ENCODE measurements at places on chromosomes 1 and 21.

DNA sequence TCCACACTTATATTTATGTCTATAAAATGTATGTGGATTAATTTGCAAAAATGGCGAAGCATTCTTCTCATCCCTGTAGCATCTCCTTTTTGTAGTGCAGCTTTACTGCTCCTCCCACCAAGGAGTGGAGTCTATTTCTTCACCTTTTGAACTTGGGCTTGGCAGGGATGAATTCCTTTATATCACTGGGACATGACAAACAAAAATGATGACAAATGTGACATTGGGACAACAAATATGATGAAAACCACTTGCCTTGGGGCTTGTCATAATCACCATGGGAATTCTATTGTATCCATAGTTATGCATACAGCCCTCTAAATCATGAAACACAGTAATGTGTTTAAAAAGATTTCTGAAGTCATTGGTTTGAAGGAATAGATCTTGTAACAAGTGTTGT lies 155.0 kb downstream of the TNFSF18 start:
- no peak for DNase-seq

- no peak for DNase-seq
Observed at GRCh38 chr1:36836916-36837315, 197.4 kb downstream of the GRIK3 start.

DNA sequence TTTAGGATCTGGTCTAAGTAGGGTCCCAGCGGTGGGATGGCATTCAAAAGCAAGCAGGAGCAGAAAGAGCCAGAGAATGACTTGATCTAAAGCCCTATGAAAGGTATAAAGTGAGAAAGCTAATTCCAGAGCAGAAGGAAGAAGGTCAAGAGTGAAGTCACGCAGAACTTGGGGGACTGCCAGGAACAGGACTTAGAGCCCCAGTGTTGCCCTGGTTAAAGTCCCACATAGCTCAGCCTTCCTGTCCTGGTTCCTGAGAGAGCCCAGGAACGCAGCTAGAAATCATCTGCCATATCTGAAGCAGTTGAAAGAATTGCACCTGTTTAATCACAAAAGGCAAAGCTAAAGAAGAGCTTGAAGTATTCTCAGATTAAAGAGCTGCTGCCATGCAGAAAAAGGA lies 160.6 kb upstream of the ATP1B1 start:
- DNase-seq: no peak

- no peak for DNase-seq
Observed at GRCh38 chr1:151478140-151478812, 19.0 kb upstream of the POGZ start.

DNA sequence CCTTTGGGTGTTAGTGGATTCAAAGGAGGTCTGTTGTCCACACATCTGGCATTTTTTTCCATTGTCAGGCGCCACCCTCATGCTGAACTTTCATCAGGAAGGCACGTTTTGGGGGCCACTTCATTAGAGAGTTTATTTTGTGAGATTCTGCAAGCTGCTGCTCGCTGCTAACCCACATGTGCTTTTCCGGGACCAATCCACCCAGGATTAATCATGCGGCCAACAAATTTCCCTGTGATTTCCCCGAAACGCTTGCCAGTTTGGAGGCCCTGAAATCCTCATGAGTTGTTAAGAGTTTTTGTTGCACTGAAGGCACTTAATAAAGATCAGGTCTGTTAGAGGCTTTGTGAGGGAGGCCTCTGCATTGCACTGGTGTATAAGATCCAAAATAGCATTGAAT lies 2.4 kb downstream of the PDPN start:
- DNase-seq: no peak

GRCh38 chr1:53693339-53693738 lies 45.6 kb downstream of the GLIS1 start:
- DNase-seq: no peak

GRCh38 chr21:31184459-31184858 lies 146.2 kb upstream of the KRTAP19-8 start:
- no peak for DNase-seq

- DNase-seq: no peak
Observed at GRCh38 chr1:7633506-7634245, 137.4 kb upstream of the VAMP3 start.

DNA sequence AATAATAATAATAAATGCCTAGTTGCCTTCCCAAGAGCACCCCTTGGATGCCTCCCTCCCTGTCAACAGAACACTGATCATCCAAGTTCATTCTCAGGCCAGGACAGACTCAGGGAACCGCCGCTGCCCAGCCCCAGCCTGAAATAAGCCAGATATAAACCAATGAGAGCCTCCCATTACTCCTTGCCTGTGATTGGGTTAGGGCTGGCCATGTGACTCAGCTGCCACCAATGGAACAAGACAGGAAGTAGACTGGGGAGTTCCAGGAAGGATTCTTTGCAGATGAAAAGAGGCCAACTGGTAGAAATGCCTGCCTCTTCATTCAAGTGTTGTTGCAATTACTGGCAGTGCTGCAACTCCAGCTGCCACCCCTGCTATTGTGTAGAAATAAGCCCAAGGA lies 146.4 kb upstream of the TIAM1 start:
- no peak for DNase-seq

DNA sequence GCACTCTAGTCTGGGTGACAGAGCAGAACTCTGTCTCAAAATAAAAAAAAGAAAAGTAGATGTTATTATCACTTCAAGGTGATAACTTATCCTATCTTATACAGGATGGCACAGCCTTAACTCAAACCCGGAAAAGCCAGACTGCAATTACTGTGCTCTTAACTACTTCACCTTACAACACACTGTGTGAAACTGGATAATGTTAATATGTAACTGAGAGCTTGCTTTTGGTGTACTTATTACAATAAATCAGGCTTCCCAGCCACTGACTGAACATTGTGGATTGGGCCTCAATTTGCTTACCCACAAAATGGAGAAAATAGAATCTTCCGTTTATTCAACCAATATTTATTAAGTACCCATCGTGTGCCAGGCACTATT lies 1.4 kb downstream of the ORC1 start:
- no peak for DNase-seq

- peak; percentile 62 for DNase-seq
Observed at GRCh38 chr1:10253755-10254154, 43.4 kb downstream of the KIF1B start.

- no peak for DNase-seq
Observed at GRCh38 chr1:30774550-30775432, 17.2 kb upstream of the LAPTM5 start.

DNA sequence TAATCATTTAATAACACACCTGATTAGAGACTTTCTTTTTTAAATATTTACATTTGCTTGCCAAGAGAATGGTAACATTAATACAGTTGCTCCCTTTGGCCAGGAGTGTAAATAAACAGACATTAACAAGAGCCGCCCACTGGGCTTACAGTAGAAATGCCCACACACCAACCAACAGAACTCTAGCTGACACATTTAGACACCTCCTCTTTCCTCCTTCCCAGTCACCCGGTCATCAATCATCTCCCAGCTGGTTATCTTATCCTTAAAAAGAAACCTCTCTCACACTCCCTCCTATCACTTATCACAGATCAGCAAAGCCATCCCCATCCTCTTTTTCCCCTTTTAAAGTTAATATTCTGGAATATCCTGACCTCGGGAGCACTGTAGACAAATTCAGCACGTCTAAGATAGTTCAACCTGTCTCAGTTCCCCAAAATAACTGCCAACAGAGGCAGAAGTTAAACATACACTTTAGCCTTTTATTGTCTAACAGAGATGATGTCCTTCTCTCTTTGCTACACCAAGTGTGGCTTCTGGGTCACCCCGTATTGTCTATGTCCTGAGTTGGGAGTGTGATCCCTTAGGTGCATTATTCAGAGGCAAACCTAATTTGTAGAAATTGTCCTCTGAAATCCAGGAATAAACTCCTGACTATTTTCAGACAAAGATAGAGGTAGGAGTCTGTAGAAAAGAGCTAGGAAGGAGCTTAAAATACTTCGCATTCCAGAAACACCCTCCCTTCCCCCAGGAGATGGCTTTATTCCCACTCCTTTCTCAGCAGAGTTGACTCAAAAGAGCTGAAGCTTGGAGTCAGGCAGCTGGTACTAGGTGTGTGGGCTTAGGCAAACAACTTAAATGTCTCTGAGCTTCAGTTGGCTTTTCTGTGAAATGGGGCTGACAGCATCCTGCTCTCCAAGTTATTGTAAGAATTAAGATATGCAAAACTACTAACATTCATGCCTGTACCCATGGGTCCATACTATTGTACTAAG lies 8.8 kb downstream of the MYCL start:
- DNase-seq: peak; percentile 68

GRCh38 chr1:77168358-77168757 lies 50.9 kb downstream of the PIGK start:
- no peak for DNase-seq

DNA sequence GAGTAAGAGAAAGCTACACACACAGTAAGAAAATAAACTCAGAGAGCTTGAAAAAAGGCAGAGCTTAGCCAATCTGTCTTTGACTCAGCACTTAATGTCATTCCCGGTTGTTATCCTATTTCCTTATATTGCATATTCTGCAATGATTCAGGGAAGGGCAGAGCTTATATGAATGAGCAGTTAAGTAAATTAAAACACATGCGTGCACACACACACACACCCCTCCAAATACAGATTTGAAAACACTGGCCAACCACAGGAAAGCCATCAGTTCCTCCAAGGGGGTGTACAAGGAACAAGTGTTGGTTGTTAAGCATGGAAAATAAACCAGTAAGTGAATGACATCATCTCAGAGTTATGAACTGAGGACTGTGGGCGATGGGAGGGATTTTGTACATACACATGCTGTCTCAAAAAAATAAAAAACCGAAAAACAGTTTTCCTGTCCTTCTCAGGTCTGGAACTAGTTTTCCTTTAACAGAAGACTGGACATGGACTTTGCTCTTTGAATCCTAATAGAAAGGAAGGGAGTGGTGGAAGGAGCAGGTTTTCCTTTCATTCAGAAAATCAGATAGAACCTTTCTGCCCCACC lies 1.0 kb downstream of the IQGAP3 start:
- peak; percentile 80 for DNase-seq

DNA sequence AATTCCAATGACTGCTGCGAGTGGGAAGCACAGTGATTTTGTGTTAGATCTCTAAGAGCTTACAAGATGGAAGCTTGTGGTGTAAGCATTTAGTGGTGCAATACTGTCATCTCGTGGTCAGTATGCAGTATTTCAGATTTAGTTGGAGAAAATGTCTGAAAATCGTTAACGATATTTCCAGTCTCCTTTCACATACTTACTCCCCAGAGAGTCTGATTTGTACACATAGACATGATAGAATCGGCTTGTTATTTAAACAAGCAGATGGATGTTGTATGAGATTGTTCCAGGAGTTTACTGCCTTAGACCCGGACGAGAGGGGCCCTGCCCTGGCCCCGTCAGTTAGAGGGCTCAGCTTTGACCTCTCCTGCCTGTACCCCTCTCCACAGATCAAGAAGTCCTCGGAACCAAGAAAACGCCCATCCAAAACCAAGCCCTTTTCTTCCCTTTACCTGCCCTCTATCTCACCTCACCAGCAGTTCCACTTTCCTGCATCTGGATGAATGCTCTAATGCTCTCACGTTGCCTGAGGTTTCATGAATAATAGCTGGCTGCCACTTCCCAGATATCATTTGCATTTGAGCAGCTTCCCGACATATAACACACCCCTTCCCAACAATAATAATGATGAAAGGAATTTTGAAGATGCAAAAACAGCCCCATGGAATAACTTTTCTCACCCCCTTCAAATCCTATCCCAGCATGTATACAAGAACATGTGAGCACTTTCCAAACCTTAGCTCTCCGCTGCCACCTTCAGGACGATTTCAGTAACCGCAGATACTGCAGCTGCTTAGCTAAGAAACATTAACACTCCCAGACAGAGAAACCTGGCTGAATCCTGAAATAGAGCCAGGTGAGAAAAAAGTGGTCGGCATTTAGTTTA lies 247.3 kb downstream of the LTN1 start:
- DNase-seq: peak; percentile 68

DNA sequence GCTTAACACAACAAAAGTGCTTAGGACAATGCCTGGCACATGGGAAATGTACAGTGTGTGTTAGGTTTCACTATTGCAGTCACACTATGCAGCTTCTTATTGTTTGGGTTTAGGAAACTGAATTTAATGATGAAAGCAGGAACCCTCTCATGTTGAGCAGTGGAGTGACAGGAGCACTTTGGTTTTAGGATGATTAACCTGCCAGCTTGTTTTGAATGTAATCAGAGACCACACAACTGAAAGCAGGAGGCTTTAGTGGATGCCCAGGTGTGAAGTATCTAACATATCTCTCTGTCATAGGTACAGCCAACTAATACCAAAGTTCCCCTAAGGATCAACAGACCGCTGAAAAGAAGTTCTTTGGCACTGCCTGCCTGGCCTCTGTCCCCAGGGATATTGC lies 406.9 kb upstream of the USP24 start:
- no peak for DNase-seq

GRCh38 chr1:207647671-207648333 lies 2.9 kb downstream of the CR1L start:
- no peak for DNase-seq

DNA sequence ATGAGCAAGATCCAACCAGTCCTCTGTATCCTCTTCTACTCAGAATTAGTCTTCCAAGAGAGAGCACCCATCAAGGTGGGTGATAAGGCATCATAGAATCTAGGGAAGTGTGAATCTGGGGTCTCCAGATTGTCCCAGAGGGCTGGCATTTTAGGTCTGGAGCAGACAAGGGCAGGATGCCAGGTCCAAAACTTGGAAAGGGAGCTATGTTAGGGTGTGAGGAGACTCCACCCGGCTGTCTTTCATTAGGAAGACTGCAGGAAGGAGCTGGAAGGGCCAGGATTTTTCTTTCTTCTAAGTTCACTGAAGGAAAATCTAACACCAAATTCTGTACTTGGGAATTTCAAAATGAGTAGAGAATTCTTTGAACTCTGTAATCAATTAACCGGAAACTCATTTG lies 86.1 kb upstream of the BMP8A start:
- DNase-seq: no peak

DNA sequence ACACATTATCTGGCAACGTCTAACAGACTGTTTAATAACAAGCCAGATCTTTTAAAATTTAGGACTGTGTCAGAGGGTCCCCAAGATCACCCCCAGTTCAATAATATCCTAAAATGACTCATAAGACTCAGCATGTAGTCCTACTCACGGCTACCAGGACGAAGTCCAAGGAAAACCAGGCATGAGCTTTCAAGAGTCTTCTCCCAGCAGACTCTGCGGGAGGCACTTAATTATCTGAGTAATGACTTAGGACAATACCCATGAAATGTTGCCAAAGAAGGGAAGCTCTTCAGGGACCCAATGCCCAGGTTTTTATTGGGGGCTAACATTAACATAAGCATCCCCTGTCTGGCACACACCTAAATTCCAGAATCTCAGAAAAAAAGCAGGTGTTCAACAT lies 7.0 kb downstream of the HFM1 start:
- no peak for DNase-seq

- DNase-seq: no peak
Observed at GRCh38 chr1:234241941-234242490, 131.2 kb upstream of the COA6 start.

DNA sequence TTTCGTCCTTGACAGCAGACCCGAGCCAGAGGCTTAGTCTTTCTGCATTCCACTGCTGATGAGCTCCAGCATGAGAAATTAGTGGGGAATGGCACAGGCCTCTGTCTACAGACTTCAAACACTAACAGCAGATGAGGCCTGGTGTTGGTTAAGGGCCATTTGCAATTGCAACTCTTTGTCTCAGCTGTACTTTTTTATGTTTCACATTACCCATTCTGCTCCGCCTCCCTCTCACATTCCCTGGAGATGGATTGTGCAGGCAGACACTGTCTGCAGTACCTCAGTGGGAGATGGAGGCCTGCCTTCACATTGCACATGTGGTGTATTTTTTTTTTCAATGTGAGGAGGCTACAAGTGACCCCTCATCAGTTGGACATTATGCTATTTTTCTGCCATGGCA lies 370.2 kb downstream of the DUSP10 start:
- DNase-seq: no peak

GRCh38 chr1:58201492-58202106 lies 344.9 kb downstream of the OMA1 start:
- DNase-seq: no peak
